ENCODE measurements at places on chromosomes 3 and 15. TPM values are rescaled to one million over a fixed set of nuclear protein-coding genes. Genes with fewer than 3 reads are reported as not detected.

The GOLGA8S gene
- 0.95 TPM for total RNA-seq

The AGTR1 gene
- total RNA-seq: 0.71 TPM

The FETUB gene
- not detected for total RNA-seq

The ATP13A5 gene
- total RNA-seq: 0.08 TPM

The HES1 gene
- total RNA-seq: 15.7 TPM

The PDIA5 gene
- total RNA-seq: 27.9 TPM

The BAHD1 gene
- total RNA-seq: 10.0 TPM

DNA sequence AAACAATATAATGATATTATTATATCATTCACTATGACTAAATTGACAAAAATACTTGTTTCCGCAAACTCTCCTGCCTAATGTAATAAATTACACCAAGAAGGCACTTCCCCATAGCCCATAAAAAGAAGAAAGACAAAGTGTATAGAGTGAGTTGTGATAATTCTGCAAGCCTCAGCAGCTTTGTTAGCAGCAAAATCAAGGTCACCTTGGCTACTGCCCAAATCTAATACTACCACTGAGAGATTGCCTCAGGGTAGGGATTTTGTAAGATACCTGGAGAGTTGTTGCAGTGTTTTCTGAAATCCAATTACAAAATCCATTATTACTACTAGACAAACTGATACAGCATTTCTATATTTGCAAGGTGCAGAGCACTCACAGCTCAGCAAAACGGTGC lies 503.5 kb downstream of the FGF12 start:
- DNase-seq: no peak

GRCh38 chr3:154973851-154974250 lies 106.3 kb upstream of the MME start:
- no peak for DNase-seq

DNA sequence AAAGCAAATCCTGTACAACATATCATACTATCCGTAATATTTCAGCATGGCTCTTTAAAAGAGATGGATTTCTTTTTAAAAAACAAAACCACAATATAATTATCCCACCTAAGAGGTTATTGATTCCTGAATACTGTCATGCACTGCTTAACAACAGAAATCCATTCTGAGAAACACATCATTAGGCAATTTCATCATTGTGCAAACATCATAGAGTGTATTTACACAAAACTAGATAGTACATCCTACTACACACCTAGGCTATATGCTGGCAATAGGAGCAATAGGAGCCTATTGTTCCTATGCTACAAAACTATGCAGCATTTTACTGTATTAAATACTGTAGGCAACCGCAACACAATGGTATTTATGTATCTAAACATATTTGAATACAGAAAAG lies 242.0 kb downstream of the NEK10 start:
- DNase-seq: no peak

GRCh38 chr3:180036671-180037455 lies at the start of gene PEX5L:
TSS of gene PEX5L (minus strand) at chr3:180036937. CDS start at chr3:180036599, 338 bp downstream.
- peak; percentile 78 for DNase-seq

DNA sequence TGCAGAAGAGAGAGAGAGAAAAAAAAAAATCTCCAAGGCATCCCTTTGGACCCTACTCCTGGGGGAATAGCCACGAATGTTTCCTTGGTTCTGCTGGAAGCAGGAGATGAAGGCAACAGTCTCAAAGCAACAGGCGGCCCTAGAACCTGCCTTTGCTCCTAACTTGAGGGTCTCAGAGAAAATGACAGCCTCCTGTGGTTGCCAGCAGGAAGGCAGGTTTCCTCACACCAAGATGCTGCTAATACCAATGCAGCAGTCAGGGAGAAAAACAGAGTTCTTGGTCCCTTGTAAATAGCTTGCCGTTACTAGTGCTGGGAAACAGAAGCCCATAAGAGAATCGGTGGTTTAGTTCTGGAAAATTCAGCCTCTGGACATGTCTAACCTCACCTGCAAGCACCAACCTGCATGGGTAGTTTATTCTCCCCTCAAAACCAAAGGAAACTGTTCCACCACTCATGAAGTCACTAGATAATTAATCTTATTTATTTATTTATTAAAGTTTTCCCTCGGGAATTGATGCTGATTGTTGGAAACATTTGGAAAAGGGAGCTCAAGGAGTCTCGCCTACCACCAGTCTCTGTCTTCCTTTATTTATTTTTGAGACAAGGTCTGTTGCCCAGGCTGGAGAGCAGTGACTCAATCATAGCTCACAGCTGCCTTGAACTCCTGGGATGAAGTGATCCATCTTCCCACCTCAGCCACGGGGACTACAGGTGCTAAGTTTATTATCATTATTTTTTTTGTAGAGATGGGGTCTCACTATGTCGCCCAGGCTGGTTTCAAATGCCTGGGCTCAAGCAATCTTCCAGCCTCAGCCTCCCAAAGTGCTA lies 883 bp upstream of the FRMD4B start:
- DNase-seq: no peak

DNA sequence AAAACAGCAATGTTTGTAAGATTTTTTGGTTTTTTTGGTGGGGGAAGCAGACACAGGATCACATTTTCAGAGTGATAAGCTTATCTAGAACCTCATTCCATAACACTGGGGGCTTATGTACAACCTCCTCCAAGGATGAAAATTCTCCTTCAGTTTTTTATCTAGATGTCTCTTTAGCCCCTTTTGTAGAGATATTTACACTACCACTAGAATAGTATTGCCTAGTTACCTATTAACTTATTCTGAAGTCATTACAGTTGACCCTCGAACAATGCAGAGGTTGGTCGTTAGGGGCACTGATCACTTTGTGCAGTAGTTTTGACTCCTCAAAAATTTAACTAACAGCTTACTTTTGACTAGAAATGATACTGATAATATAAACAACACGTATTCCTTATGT lies 32.8 kb downstream of the IFT57 start:
- no peak for DNase-seq

- DNase-seq: no peak
Measured at GRCh38 chr3:172568701-172569100, 45.5 kb upstream of the TNFSF10 start.

DNA sequence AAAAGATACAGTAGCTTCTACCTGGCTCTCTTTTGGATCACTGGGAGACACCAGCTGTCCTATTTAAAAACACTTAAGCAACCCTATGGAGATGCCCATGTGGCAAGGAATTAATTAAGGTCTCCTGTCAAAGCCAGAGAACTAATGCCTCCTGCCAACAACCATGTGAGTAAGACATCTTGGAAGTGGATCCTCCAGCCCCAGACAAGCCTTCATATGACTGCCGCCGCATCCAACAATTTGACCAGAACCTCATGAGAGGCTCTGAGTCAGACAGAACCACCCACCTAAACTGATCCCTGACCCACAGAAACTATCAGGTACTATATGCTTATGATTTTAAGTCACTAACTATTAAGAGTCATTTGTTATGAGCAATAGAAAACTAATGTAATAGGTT lies 22.3 kb downstream of the IFT80 start:
- DNase-seq: no peak

GRCh38 chr3:122578069-122578740 lies 755 bp downstream of the PARP15 start:
- DNase-seq: no peak

DNA sequence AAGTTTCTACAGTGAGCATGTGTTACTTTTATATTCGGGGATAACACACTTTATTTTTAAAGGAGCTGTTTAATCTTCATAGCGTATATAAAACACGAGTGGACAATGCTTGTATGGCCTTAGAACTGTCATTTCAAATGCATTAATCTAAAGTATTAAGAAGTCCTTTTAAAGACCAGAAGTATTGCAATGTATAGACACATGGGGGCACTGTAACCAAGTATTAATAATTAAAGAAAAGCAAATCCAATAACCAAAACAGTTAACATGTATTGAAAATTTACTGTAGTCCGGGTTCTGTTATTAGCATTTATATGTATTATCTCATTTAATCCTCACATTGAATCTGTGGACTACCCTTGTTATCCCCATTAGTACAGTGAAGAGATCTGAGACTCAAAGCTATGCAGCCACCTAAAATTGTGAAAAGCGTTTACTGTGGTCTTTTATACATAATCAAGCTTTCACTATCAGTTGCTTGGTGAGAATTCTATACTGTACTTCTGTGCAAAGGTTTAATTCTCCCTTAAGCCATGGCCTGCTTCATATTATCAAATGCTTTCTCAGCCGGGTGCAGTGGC lies 10.1 kb downstream of the ARL14 start:
- no peak for DNase-seq

- no peak for DNase-seq
Measured at GRCh38 chr15:57319226-57319918, 56.9 kb upstream of the CGNL1 start.

- no peak for DNase-seq
Measured at GRCh38 chr3:4771243-4771642, 208.0 kb upstream of the BHLHE40 start.

GRCh38 chr3:32614956-32615355 lies 44.3 kb upstream of the DYNC1LI1 start:
- no peak for DNase-seq

- DNase-seq: no peak
Measured at GRCh38 chr3:115598216-115598615, 25.1 kb upstream of the GAP43 start.
